Thymus (tissue), 14 donors: ENCODE measurements at places on chromosomes 16 and 17.

DNA sequence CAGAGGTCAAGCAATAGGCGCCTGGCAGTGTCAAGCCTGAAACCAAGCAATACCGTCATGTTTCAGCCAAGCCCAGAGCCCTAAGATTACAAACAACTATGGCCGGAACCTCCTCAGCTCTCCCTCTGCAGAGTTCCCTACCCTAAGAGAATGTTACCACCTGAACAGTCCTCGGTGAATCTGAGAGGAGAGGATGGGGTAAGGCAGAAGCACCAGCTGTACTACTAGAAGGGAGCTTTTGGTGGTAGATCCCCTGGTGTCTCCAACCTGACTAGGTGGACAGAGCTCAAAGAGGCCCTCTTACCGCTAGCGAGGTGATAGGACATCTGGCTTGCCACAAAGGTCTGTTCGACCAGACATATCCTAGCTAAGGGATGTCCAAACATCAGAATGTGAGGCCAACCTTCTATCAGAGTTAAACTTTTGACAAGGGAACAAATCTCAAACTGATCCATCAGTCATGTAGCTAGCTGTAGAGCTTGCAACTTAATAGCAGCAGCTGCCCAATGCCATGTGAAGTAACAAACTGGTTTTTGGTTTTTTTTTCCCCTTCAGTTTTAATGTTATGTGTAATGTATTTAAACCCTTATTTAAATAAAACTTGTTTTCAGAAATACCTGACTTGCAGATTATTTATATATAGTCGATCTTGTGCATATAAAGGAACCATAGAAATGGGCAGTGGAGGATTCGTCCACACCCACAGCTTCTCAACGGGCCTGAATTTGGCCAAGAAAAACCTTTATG lies 2.5 kb downstream of the EIF1 start:
- peaks cover 2% of the 10 kb centered on the region for H3K27me3 ChIP-seq
- no peak for DNase-seq
- no peak overlapping the region for H3K27ac ChIP-seq
- H3K4me3 ChIP-seq: no peak overlapping the region
- peaks cover 57% of the 10 kb centered on the region for H3K36me3 ChIP-seq

DNA sequence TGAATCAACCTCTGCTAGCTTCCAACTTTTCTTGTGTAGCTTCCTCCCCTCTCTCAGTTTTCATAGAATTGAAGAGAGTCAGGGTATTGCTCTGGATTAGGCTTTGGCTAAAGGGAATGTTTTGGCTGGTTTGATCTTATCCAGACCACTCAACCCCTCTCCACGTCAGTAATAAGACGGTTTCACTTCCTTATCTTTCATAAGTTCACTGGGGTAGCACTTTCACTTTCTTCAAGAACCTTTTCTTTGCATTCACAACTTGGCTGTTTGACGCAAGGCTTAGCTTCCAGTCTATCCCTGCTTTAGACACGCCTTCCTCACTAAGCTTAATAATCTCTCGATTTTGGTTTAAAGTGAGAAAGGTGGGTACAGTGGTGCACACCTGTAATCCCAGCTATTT lies 29.7 kb upstream of the OR1A2 start:
- H3K4me3 ChIP-seq: no peak overlapping the region
- H3K27me3 ChIP-seq: no peaks in the 10 kb centered on the region
- DNase-seq: no peak
- H3K4me1 ChIP-seq: no peaks in the 10 kb centered on the region
- no peaks in the 10 kb centered on the region for H3K36me3 ChIP-seq
- no peak overlapping the region for H3K27ac ChIP-seq

GRCh38 chr16:78890373-78890895 lies 710.1 kb downstream of the MAF start:
- no peaks in the 10 kb centered on the region for H3K27me3 ChIP-seq
- no peak overlapping the region for H3K4me3 ChIP-seq
- H3K4me1 ChIP-seq: peaks cover 4% of the 10 kb centered on the region
- no peaks in the 10 kb centered on the region for H3K36me3 ChIP-seq
- no peak for DNase-seq

- peak overlapping the region; percentile 3 for H3K27ac ChIP-seq
- H3K36me3 ChIP-seq: no peaks in the 10 kb centered on the region
- H3K4me1 ChIP-seq: peaks cover 42% of the 10 kb centered on the region
- H3K4me3 ChIP-seq: no peak overlapping the region
- no peaks in the 10 kb centered on the region for H3K27me3 ChIP-seq
Observed at GRCh38 chr17:17041018-17041521, 1.2 kb upstream of the MPRIP start.

GRCh38 chr16:78376452-78376851 lies 277.0 kb downstream of the WWOX start:
- no peaks in the 10 kb centered on the region for H3K36me3 ChIP-seq
- DNase-seq: no peak
- no peaks in the 10 kb centered on the region for H3K27me3 ChIP-seq

DNA sequence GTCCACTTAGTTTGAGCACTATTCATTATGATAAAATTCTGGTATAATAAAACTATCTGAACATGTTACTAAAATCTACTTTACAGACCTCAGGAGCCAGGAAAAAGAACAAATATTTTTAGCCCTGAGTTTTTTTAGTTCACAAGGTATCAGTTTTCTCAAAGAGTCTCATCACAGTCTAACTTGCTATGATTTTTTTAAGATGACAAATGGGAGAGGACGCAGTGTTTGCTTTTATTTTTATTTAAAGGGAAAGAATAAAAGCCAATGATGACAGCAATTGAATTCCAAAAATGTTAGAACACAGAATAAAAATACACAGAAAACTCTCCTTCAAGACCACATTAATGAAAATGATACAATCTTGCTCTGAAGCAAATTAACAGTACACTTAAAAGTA lies 7.4 kb downstream of the MED13 start:
- peaks cover 4% of the 10 kb centered on the region for H3K4me1 ChIP-seq
- DNase-seq: no peak
- H3K36me3 ChIP-seq: peaks cover 5% of the 10 kb centered on the region

DNA sequence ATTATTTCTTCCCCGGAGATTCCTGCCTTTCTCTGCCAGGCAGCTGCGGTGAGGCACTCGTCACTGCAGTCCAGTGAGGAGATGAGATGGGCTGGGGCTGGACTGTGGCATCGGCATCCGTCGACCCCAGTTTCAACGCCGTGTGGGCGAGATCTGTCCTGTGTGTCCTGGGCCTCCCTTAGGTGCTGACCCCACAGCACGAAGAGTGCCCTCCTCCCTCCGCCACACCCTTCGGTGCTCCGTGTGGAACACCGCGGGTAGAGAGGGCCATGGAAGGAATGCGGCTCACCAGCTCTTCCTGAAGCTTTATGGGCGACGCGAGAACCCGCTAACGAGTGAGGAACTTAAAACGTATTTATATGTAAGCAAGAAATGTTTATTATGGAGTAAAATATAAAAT lies 17.6 kb downstream of the ACSF3 start:
- peaks cover 70% of the 10 kb centered on the region for H3K36me3 ChIP-seq
- no peak for DNase-seq
- peaks cover 41% of the 10 kb centered on the region for H3K4me1 ChIP-seq
- no peak overlapping the region for H3K4me3 ChIP-seq
- H3K27ac ChIP-seq: no peak overlapping the region

DNA sequence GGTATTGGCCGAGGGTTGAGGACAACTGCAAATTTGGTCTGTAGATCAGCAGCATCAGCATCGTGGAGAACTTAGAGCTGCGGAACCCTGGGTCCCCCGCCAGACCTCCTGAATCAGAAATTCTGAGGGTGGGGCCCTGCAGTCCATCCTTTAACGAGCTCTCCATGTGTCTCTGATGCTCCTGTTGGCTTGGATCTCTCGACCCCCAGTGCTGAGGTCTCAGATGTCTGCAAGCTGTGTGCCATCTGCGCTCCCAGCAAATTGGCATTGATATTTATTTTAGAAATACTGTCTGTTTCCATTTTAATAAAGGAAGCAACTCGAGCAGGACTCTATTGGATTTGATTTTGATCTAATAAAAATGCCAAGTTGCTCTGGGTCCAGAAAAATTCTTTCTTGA lies 250.0 kb downstream of the KATNIP start:
- H3K27me3 ChIP-seq: no peaks in the 10 kb centered on the region
- H3K27ac ChIP-seq: no peak overlapping the region
- DNase-seq: no peak
- H3K4me1 ChIP-seq: no peaks in the 10 kb centered on the region

DNA sequence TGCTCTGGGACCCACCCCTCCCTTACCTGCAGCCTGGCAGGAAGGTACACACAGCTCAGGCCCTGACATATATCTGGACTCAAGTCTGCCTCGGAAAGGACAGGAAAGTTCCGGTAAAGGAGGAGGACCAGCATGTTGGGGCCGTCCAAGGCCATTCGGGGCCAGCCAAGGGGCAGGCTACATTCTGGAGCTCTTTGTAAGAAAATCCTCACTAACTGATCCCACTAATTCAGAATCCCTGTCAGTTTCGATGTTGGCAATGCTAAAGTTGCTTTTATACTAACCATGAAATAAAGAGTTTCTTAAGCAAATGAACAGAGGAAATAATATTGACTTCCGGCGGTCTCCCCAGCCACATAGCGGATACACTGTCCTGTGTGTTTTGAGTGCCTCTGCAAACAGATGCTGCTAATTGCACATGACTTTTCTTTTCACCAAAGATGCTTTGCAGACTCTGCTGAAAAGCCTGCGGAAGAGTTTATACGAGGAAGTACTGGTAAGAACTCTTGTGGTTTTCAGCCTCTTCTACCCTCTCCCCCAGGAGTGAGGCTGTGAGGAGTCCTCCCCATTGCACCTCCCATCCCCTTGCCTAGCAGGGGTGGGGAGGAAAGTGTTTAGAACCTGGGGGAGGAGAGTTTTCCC lies 54.8 kb downstream of the PLXDC1 start:
- peaks cover 54% of the 10 kb centered on the region for H3K4me1 ChIP-seq
- peak; percentile 44 for DNase-seq
- H3K36me3 ChIP-seq: no peaks in the 10 kb centered on the region
- H3K27ac ChIP-seq: peak overlapping the region; percentile 97
- H3K4me3 ChIP-seq: peak overlapping the region; percentile 20

DNA sequence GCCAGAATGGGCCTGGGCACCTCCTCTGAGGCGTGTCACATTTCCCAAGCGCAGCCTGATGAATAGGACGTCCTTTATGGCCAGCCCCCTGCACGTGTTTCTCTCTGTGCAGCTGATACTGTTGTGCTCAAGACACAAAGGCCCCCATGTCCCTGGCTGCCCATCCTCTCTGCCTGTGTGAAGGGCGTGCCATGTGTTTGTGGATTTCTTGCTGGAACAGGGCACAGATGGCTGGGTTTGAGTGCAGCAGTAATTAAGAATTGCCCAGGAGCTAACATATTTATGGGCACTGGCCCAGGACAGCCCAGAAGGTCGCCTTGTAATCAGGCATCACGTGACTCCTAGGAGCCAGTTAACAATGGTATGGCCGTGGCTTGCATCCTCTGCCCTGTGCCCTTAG lies 181.1 kb downstream of the CCDC182 start:
- no peaks in the 10 kb centered on the region for H3K27me3 ChIP-seq
- no peak overlapping the region for H3K4me3 ChIP-seq
- DNase-seq: no peak
- peaks cover 69% of the 10 kb centered on the region for H3K4me1 ChIP-seq

DNA sequence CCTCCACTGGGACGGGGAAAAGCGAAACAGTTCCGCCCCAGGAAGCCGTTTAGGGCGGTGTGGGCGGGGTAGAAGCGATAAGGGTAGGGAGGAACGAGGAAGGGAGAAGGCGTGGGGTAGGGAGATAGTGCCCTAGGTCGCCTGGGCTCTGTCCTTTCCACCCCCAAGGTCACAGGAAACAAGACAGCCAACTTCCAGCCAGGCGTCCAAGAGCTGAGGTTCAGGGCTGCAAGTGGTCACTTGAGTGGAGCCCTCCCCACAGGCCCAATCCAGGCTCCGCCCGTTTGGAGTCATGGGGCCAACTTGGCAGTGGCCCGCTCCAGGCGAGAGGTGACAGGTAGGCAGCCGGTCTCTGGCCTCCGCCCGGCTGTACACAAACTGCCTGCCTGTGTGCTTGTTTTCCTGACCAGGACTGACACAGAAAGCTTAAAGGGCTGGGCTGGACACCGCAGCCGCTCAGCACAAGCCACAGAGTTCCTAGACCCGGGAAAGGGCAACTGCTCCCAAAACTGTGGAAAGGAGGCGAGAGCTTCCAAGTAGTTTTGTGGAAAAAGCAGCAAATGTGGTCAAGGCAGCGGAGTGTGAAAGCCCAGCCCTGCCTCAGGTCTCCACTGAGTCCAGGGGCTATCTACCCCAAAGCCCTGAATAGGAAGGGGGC lies at the start of gene RILP:
RILP (minus strand) TSS at position 23 of the 658 bp plus-strand sequence. CDS start 62 bp downstream, outside the sequence.
- peaks cover 35% of the 10 kb centered on the region for H3K4me1 ChIP-seq
- H3K36me3 ChIP-seq: peaks cover 50% of the 10 kb centered on the region
- peak within 1 kb of the TSS; percentile 48 for H3K27ac ChIP-seq
- peak within 1 kb of the TSS; percentile 40 for H3K4me3 ChIP-seq
- no peaks in the 10 kb centered on the region for H3K27me3 ChIP-seq
- DNase-seq: no peak

DNA sequence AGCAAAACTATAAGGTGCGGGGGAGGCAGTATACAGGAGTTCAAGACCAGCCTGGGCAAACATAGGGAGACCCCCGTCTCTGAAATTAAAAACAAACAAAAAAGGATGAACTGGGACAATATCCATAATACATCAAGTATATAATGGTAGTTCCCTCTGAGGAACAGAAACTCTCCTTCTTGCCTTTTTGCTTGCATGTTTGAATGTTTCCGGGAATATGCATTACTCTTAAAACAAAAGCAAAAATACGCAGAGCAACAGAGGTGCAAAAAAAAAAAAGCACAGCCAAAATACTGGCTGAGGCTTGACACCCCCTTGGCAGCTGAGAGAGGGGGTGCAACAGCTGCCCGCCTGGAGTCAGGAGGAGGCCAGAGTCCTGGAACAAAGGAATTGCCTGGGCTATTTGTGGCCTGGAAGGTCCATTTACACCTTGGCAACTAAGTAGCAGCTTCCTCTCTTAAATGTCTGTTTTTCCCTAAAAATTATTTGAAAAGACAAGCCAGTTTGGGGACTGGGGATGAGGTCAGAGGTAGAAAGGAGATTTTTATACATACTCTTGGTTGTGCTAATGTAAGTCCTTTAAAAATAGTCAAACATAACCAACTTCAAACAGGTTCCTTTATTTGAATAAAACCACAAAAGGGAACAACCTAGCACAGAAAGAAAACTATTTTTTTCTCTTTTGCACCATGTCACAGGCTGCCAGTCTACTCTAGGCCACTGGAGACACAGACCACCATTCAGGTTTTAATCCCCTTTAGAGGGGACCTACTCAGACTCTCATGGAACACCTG lies 19.5 kb downstream of the USP7 start:
- H3K4me1 ChIP-seq: peaks cover 45% of the 10 kb centered on the region
- no peak overlapping the region for H3K4me3 ChIP-seq
- no peaks in the 10 kb centered on the region for H3K27me3 ChIP-seq
- peak overlapping the region; percentile 46 for H3K27ac ChIP-seq
- H3K36me3 ChIP-seq: peaks cover 3% of the 10 kb centered on the region
